Hair follicular keratinocyte (primary cell): ENCODE measurements at places on chromosomes 6 and 20. TPM values are rescaled to one million over a fixed set of nuclear protein-coding genes. Genes with fewer than 3 reads are reported as not detected.

The IMPG1 gene
- total RNA-seq: not detected in 2 replicates

The MCHR2 gene
- total RNA-seq: not detected in 2 replicates

The CST5 gene
- total RNA-seq: not detected in 2 replicates

The CSTF1 gene
- 20.5 and 35.5 TPM in 2 replicates for total RNA-seq

The CRYBG1 gene
- 64.1 and 87.6 TPM in 2 replicates for total RNA-seq

The PNLDC1 gene
- total RNA-seq: 0.94 TPM in 1 of 2 replicates, not detected in the other

The PI3 gene
- 11.0 and 25.5 TPM in 2 replicates for total RNA-seq

The TNF gene
- total RNA-seq: 3.3 and 4.5 TPM in 2 replicates

The MLN gene
- total RNA-seq: not detected in 2 replicates

The OPRL1 gene
- total RNA-seq: 0.30 and 0.55 TPM in 2 replicates

The RBM24 gene
- 0.76 and 0.78 TPM in 2 replicates for total RNA-seq

The SLX4IP gene
- 2.5 and 2.9 TPM in 2 replicates for total RNA-seq

The HINT3 gene
- 8.4 and 14.3 TPM in 2 replicates for total RNA-seq

The PNPLA1 gene
- total RNA-seq: 0.16 TPM in 1 of 2 replicates, not detected in the other

The C20orf202 gene
- total RNA-seq: not detected in 2 replicates

The SUMO4 gene
- total RNA-seq: 0.15 and 0.16 TPM in 2 replicates

The CST1 gene
- not detected in 2 replicates for total RNA-seq

The TTK gene
- total RNA-seq: 25.9 and 28.8 TPM in 2 replicates

The CASS4 gene
- total RNA-seq: not detected in 2 replicates

The HCRTR2 gene
- not detected in 2 replicates for total RNA-seq

The RAET1G gene
- 7.6 and 20.4 TPM in 2 replicates for total RNA-seq

The TRIM10 gene
- total RNA-seq: not detected in 2 replicates

The LST1 gene
- total RNA-seq: not detected in 2 replicates

The HLA-DRB1 gene
- not detected in 2 replicates for total RNA-seq

The FBXO9 gene
- total RNA-seq: 20.8 and 31.8 TPM in 2 replicates

The FOXA2 gene
- total RNA-seq: 6.2 and 6.7 TPM in 2 replicates

The RFX6 gene
- not detected in 2 replicates for total RNA-seq

The TNXB gene
- 0.23 and 0.30 TPM in 2 replicates for total RNA-seq
